ENCODE measurements at places on chromosomes 12 and 14. TPM values are rescaled to one million over a fixed set of nuclear protein-coding genes. Genes with fewer than 3 reads are reported as not detected.

GRCh38 chr12:123237646-123238329 lies 4.6 kb downstream of the MTRFR start:
- H3K4me3 ChIP-seq: peak overlapping the region; percentile 65
- DNase-seq: no peak
- H3K27ac ChIP-seq: peak overlapping the region; percentile 55

- H3K36me3 ChIP-seq: peaks cover 53% of the 10 kb centered on the region
- peaks cover 36% of the 10 kb centered on the region for H3K4me1 ChIP-seq
- no peak overlapping the region for H3K4me3 ChIP-seq
Observed at GRCh38 chr14:24238527-24239037, 3.8 kb downstream of the TINF2 start.

DNA sequence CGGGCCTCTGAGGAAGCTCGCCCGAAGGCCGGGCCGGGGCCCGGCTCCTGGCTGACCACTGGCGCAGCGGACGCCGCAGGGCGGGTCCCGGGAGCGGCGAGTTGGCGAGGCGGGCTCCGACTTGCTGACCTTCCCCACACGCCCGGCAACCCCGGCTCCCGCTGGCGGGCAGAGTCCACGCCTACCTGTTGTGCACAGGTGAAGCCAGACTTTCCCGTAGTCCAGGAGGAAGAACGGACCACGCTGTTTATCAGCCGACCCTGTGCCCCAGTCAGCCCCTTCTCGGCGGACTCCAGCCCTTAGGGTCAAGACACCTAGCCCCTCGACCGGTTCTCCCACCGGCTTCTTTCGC lies 407 bp downstream of the HEATR5A start:
- no peaks in the 10 kb centered on the region for H3K36me3 ChIP-seq
- peak overlapping the region; percentile 46 for H3K27ac ChIP-seq
- no peak for DNase-seq
- peak overlapping the region; percentile 92 for H3K4me3 ChIP-seq
- peaks cover 7% of the 10 kb centered on the region for H3K4me1 ChIP-seq

- DNase-seq: no peak
- no peak overlapping the region for H3K4me3 ChIP-seq
- peaks cover 51% of the 10 kb centered on the region for H3K36me3 ChIP-seq
- H3K27me3 ChIP-seq: peaks cover 2% of the 10 kb centered on the region
- no peaks in the 10 kb centered on the region for H3K4me1 ChIP-seq
Observed at GRCh38 chr12:124323771-124324530, 29.1 kb downstream of the RFLNA start.

GRCh38 chr12:41993283-41993682 lies 151.4 kb downstream of the GXYLT1 start:
- H3K4me3 ChIP-seq: no peak overlapping the region
- no peaks in the 10 kb centered on the region for H3K36me3 ChIP-seq
- no peak for DNase-seq
- H3K27me3 ChIP-seq: no peaks in the 10 kb centered on the region
- no peak overlapping the region for H3K27ac ChIP-seq
- H3K4me1 ChIP-seq: no peaks in the 10 kb centered on the region

DNA sequence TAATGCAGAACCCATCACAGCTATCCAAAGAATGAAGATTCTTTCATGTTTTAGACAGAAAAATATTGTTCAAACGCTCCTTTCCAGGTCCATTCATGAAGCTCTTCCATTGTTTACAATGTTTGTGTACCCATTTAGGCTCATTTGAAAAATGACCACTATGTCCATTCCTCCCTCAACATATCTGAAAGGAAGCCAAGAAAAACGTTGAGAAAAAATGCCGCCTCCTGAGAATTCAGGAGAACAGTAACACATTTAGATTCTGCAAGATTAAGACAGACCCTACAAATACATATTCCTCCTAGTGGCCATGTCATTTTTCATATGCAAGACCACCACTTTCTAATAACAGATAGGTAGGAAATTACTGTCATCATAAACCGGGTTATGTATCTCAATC lies 124.4 kb downstream of the SLC25A21 start:
- H3K27me3 ChIP-seq: no peaks in the 10 kb centered on the region
- no peaks in the 10 kb centered on the region for H3K36me3 ChIP-seq
- H3K4me1 ChIP-seq: no peaks in the 10 kb centered on the region
- DNase-seq: no peak

DNA sequence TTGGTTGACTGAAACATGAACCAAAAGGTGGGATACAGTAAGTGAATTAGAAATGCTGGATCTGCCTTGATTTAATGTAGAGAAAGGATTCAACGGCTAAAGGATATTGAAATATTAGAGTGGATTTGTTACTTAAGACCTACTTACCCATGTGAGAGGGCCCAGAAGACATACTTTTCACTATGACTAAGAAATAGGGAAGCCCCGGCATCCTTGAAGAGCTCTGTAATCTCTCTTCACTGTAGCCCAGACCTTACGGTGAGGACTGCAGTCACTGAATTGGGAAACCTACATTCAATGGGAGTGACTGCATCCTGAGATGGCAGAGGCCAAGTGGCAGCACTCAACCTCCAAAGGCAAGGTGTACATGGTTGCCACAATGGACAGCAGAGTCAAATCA lies 52.5 kb downstream of the KANSL2 start:
- no peaks in the 10 kb centered on the region for H3K27me3 ChIP-seq
- no peaks in the 10 kb centered on the region for H3K36me3 ChIP-seq
- DNase-seq: no peak
- no peak overlapping the region for H3K4me3 ChIP-seq
- no peaks in the 10 kb centered on the region for H3K4me1 ChIP-seq

- no peak overlapping the region for H3K4me3 ChIP-seq
- H3K36me3 ChIP-seq: no peaks in the 10 kb centered on the region
- H3K4me1 ChIP-seq: no peaks in the 10 kb centered on the region
- DNase-seq: no peak
- H3K27ac ChIP-seq: no peak overlapping the region
- no peaks in the 10 kb centered on the region for H3K27me3 ChIP-seq
Observed at GRCh38 chr12:87667378-87667777, 361.8 kb downstream of the C12orf50 start.

- H3K4me1 ChIP-seq: peaks cover 2% of the 10 kb centered on the region
- H3K27ac ChIP-seq: peak within 1 kb of the TSS; percentile 94
- DNase-seq: peak; percentile 50
- H3K36me3 ChIP-seq: no peaks in the 10 kb centered on the region
Observed at GRCh38 chr12:56751712-56752598, at the start of gene PRIM1. TSS of gene PRIM1 (minus strand) at chr12:56752323. CDS start at chr12:56752298, 25 bp downstream.

DNA sequence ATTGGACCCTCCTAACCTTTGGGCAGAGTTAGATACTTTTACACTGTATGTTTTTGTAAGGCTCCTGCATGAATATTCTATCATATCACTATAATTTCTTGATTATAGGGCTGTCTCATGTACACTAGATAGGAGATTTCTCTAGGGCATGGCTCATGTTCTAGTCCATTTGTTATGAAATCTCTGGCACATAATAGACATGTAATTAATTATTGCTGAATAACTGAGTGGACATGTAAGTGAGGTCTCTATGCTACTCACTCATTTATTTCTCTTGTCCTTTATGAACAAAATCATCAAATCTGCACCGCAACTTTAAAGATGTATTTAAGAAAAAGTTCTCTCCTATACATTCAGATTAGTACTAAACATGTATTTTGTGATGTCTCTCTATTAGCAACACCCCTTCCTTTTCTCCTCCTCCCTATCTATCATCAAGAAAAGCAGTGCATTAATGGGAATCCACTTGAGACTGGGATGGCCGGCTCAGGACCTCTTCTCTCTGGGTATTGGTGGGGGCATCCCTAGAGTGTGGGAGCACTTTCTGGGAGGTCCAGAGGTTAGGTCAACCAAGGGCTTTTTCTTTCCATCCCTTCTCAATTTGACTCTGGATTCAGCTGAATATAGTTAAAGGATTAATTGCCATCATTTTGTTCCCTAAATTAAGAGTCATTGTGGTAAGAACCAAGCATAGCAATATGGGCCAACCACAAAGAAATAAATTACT lies 168.0 kb upstream of the HMGA2 start:
- H3K27me3 ChIP-seq: no peaks in the 10 kb centered on the region
- no peak overlapping the region for H3K27ac ChIP-seq
- H3K4me3 ChIP-seq: no peak overlapping the region
- no peaks in the 10 kb centered on the region for H3K36me3 ChIP-seq
- no peak for DNase-seq
- no peaks in the 10 kb centered on the region for H3K4me1 ChIP-seq

GRCh38 chr14:93161411-93161940 lies 23.2 kb downstream of the MOAP1 start:
- H3K27ac ChIP-seq: no peak overlapping the region
- no peaks in the 10 kb centered on the region for H3K36me3 ChIP-seq
- H3K27me3 ChIP-seq: no peaks in the 10 kb centered on the region
- H3K4me1 ChIP-seq: no peaks in the 10 kb centered on the region

Gene GPR137C
- 0.52 TPM for total RNA-seq

DNA sequence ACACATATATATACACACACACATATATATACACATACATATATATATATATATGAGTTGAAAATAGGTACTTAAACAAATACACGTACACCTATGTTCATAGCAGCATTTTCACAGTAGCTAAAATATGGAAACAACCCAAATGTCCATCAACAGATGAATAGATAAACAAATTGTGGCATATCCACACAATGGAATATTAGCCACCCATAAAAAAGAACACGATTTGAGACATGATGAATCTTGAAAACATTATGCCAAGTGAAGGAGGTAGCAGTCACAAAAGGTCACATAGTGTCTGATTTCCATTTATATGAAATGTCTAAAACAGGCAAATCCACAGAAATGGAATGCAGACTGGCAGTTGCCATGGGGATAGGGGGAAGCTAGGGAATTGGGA lies 276.3 kb downstream of the KSR2 start:
- no peaks in the 10 kb centered on the region for H3K27me3 ChIP-seq
- no peak for DNase-seq
- H3K27ac ChIP-seq: no peak overlapping the region
- H3K4me3 ChIP-seq: no peak overlapping the region
- H3K4me1 ChIP-seq: no peaks in the 10 kb centered on the region
- H3K36me3 ChIP-seq: no peaks in the 10 kb centered on the region

DNA sequence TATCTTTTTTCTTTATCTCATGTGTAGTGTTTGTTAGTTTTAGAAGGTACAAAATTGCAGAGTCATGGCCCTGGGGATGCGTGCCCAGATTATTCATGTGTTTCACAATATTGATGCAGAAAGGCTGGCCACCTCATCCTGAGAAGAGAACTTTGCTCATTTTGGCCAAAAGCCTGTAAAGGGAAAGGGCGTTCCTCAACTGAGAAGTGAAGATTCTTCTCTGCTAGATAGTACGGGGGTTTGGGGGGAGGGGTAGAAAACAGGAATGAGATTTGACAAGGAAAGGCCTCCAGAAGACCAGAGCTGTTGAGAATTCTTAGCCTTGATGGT lies 1.7 kb downstream of the MGST1 start:
- peaks cover 7% of the 10 kb centered on the region for H3K4me1 ChIP-seq
- H3K27me3 ChIP-seq: peaks cover 5% of the 10 kb centered on the region
- no peaks in the 10 kb centered on the region for H3K36me3 ChIP-seq
- no peak overlapping the region for H3K4me3 ChIP-seq

Gene P2RX7
- total RNA-seq: 1.7 TPM

Gene DIO3
- 0.24 TPM for total RNA-seq

DNA sequence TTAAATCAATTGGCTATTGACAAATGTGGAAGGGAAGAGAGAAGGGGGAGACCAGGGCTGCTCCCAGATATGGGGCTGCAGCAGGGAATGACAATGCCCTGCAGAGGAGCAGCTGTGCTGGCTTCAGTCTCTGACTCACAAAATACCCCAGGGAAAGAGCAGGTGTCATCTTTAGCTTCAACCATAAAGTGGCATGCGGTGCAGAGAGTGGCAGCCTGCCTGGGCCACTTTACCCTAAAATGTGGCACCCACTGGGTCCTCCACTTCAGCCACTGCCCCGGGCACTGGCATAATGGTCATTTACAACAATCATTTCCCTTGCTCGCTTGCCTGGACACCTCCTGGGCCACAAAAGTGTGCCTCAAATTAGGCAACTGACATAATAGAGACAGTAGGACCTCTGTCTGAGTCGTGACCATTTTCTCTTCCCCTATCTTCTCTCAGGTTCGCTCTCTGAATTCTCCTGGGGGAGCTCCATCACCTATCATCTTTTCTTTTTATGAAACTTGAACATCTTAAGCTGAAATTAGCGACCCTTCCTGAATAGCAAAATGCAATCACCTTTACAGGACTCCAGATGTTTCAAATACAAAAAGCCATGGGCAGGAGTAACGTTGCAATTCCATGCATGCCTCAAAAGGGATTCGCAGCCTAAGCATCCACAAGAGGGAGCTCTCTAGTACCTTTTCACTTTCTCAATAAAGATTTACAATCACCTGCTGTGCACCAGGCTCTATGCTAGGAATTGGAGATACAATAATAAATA lies 179.9 kb upstream of the ATF7IP start:
- no peak overlapping the region for H3K27ac ChIP-seq
- no peaks in the 10 kb centered on the region for H3K27me3 ChIP-seq
- H3K4me3 ChIP-seq: no peak overlapping the region
- no peaks in the 10 kb centered on the region for H3K4me1 ChIP-seq
- H3K36me3 ChIP-seq: no peaks in the 10 kb centered on the region
- peak; percentile 44 for DNase-seq

Gene DPPA3
- total RNA-seq: 0.19 TPM
